ENCODE measurements at places on chromosomes 13 and 19.

- no peak for DNase-seq
Measured at GRCh38 chr19:55676889-55677505, 2.0 kb downstream of the EPN1 start.

GRCh38 chr19:32471095-32471494, 65.5 kb downstream of the DPY19L3 start:
- DNase-seq: no peak

- peak; percentile 36 for DNase-seq
Measured at GRCh38 chr19:13014101-13014920, 19.0 kb downstream of the NFIX start.

- no peak for DNase-seq
Measured at GRCh38 chr13:64758521-64759244, 2471.5 kb downstream of the PCDH9 start.

DNA sequence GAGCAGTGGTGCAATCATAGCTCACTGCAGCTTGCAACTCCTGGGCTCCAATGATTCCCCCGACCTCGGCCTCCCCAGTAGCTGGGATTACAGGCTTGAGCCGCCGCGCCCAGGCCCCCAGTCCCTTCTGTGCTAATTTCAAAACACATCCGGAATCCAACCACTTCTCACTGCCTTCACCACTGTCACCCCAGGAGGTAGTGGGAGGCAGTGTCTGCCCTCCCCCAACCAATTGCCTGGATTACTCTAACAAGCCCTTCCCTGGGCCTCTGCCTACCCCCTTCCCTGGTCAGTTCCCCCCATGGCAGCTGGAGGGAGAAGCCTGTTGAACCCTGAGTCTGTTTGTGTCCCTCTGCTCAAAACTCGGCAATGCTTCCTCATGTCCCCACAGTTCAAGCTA, 2.3 kb downstream of the PRAM1 start:
- DNase-seq: peak; percentile 58

GRCh38 chr19:13841086-13841961, 35.6 kb upstream of the NANOS3 start:
- peak; percentile 52 for DNase-seq

- no peak for DNase-seq
Measured at GRCh38 chr19:23482829-23483228, 87.6 kb upstream of the ZNF91 start.

- DNase-seq: no peak
Measured at GRCh38 chr13:75251188-75251587, 230.8 kb downstream of the TBC1D4 start.

Data from suppressor macrophage treated with lipopolysaccharide for 4 hours (primary cell).